Psoas muscle (tissue), 8 donors: ENCODE measurements at places on chromosomes 5 and 9. TPM values are rescaled to one million over a fixed set of nuclear protein-coding genes. Genes with fewer than 3 reads are reported as not detected.

NUTM2F gene
- polyA plus RNA-seq, result 0.03 TPM

DPYSL3 gene
- 13.5 TPM for polyA plus RNA-seq

LCN1 gene
- not detected for polyA plus RNA-seq

SPEF2 gene
- 0.32 TPM for polyA plus RNA-seq

INSL4 gene
- polyA plus RNA-seq, result 0.01 TPM

SHISAL2B gene
- polyA plus RNA-seq, result not detected

DIPK1B gene
- 3.5 TPM for polyA plus RNA-seq

SPATA31A6 gene
- not detected for polyA plus RNA-seq

PCDHB15 gene
- polyA plus RNA-seq, result 0.58 TPM

SOWAHA gene
- not detected for polyA plus RNA-seq

COMMD10 gene
- polyA plus RNA-seq, result 23.0 TPM

DND1 gene
- polyA plus RNA-seq, result 0.37 TPM

TMEM215 gene
- polyA plus RNA-seq, result not detected

C9 gene
- polyA plus RNA-seq, result not detected

SMAD5 gene
- polyA plus RNA-seq, result 9.8 TPM

TRIM7 gene
- 37.7 TPM for polyA plus RNA-seq
